ENCODE measurements at places on chromosomes 2 and 18.

- no peak for DNase-seq
These were observed 443.3 kb downstream of the SOCS6 start for GRCh38 chr18:70732188-70732587.

DNA sequence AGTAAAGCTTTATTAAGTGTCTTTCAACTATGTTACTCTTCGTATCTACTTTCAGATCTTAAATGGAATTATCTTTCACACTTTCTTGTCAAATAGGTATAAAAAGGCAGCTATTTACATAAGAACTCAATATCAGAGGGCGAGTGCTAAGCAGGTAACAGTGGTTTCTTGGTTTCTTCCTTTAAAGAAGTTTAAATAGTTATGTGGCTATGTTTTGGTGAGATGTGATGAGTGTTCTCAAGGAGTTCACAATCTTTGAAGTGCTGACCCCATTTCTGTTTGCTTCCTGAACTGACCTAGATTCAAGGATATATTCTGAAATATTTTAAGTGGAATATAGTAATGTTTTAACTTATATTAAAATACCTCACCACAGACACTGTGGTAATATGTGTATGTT, 161.9 kb downstream of the DPP4 start:
- DNase-seq: no peak

DNA sequence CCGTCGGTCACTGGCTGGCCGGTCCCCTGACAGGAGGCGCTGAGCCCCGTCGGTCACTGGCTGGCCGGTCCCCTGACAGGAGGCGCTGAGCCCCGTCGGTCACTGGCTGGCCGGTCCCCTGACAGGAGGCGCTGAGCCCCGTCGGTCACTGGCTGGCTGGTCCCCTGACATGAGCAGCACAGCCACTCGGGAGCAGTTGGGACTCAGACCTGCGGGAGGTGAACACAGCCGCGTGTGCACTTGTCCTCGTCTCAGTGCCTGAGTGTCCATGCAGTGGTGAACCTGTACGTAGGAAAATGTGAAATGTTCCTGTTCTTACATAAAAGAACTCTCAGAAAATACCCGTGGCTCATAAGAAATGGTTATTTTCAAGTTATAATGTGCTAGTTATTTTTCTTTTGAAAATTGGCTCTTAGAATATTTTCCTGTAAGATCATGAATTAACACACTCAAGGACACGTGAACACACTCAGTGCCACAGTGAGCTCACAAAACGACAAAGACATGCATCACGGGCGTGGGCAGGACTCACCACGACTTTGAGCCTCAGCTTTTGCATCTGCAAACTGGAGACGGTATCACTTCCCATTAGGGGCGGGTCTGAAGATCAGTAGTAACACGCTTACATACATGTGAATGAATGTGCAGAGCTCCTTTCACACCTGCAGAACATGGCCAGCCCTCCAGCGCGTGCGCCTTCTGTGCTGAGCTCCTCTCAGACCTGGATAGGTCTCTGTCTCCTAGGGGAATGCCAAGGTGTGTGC, 21.1 kb upstream of the NFATC1 start:
- DNase-seq: no peak

- DNase-seq: no peak
These were observed 121.4 kb downstream of the ASXL3 start for GRCh38 chr18:33699372-33699771.

GRCh38 chr2:41947701-41948396, 100.0 kb upstream of the PKDCC start:
- DNase-seq: no peak

- DNase-seq: no peak
These were observed 707.8 kb downstream of the DSC3 start for GRCh38 chr18:30334781-30335180.

DNA sequence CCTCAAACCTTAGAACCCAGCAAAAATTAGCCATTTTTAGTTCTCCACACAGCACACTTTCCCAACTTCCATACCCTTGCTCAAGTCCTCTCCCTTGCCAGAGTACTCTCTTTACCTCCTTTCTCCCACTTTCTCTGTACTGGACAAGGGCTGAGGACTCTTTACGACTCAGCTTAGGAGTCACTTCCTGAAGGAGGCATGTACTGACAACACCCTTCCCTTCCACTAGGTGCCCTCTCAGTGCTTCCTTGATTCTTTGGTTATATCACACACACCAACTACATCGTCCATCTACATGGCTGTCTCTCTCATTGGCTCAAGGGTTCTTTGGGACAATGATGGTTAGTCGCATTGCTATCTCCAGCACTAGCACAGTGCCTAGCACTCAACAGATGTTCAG, 5.2 kb upstream of the C18orf63 start:
- DNase-seq: no peak

Measured in activated gamma-delta T cell treated with anti-CD3 and anti-CD28 coated beads, Interleukin-2, amount 50 U/mL, for 16 hours (primary cell).